ENCODE measurements at places on chromosomes 5 and 9. TPM values are rescaled to one million over a fixed set of nuclear protein-coding genes. Genes with fewer than 3 reads are reported as not detected.

GRCh38 chr5:180801596-180802324, 846 bp downstream of the MGAT1 start:
- no peak for DNase-seq

GRCh38 chr9:124478354-124478753, 28.1 kb downstream of the ADGRD2 start:
- DNase-seq, result peak; percentile 33

DNA sequence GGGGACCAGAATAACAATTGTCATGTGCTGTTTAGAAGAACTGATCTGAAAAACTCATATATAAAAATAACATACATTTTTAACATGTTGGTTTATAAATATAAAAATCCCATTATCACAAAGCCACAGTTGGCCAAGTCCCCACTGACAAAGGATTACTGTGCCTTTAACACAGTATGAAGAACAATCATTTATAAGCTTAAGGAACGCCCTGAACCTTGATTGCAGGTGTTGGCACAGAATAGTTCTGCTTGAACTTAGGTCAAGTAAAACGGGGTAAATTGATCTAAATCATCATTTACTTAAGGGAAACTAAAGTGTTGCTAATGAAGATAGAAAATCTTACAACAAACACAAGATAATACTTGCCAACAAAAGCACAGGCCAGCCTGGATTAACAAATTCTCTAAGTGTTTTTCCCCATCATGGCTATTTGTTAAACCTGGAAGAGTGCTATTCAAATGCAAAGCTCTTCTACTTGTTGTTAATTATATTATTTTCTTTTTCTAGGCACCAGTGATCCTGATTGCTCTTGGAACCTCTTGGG, 46.1 kb downstream of the ASTN2 start:
- no peak for DNase-seq

The ADRB2 gene
- 3.0 TPM for polyA plus RNA-seq

Measured in psoas muscle (tissue), 8 donors.